ENCODE measurements at places on chromosomes 1 and 21. TPM values are rescaled to one million over a fixed set of nuclear protein-coding genes. Genes with fewer than 3 reads are reported as not detected.

GRCh38 chr1:41481109-41481775 is 3.2 kb downstream of the EDN2 start:
- DNase-seq, result no peak

DNA sequence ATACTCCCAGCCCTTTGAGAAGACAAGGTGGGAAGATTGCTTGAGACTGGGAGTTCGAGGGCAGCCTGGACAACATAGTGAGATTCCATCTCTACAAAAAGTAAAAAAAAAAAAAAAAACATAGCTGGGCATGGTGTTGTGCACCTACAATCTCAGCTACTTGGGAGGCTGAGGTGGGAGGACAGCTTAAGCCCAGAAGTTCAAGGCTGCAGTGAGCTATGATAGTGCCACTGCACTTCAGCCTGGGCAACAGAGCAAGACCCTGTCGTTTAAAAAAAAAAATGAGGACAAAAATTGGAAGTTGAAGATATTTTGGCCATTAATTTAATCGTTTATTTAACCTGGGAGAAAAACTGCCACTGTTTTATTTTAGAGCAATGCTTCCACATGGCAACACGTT is 1.1 kb downstream of the URB1 start:
- no peak for DNase-seq

DNA sequence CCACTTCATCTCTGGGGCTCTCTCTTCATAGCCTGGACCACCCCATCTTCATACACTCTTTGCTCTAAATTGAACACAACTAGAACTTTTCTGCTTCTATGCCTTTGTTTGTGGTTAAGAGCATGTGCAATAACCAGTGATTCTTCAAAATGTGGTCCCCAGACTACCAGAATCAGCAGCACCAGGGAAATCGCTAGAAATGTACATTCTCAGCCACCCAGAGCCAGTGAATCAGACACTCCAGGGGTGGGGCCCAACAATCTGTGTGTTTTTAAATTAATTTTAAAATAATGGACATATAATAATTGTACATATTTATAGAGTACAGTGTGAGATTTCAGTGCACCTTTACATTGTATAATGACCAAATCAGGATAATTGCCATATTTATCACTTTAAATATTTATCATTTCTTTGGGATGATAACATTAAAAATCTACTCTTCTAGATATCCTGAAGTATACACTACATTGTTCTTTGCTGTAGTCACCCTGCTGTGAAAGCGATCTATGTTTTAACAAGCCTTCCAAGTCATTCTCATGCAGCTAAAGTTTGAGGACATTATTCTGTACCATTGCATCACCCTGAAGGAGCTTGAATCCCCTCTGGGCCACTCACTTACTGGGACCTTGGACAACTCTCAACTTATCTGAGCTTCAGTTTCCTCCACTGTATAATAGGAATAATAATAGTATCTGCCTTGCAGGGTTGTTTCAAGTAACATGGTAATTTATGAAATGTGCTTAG is 10.8 kb downstream of the GRHL3 start:
- no peak for DNase-seq

The PAQR6 gene
- total RNA-seq, result 9.3 TPM

DNA sequence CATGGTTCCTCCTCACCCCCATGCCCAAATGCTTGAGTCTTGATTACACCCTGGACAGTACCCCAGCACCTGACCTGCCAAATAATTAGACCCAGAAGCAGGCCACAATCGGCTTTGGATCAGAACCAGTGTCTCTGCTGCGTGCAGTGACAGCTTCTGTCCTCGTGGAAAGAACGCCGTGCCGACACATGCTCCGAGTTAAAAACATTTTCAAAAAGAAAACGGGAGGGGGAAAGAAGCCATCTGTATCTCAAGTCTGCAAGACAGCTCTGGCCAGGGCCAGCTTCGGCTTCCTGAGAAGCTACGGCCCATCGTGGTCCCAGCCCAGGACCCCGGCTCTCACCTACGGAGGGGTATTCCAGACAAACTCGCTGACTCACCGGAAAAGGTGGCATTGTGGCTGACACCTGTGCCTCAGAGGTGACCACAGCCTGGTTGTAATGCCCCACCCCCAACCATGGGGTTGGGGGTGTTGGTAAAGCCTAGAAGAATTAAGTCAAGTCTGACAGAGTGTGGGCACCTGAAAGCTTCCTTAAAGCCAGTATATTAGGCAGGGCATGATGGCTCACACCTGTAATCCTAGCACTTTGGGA is 25.8 kb downstream of the SSBP3 start:
- DNase-seq, result no peak

DNA sequence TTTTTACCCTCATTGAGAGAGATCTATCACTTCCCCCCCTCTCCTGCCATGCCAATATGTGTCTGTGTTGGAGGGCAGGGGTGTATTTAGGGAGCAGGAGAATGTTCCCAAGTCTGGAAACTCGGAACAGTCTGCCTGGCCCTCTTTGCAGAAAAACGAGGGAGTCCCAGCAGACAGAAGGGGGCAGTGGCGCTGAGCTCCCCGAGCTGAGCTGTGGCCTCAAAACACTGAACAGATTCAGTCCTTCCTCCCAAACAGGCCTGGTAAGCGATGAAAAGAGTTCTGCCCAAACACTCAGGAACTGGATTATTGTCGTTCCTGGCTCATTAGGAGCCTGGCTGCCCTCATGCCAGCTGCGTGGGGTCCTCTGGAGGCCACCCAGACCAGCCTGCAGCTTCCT is 981 bp downstream of the CLDN14 start:
- DNase-seq, result no peak

DNA sequence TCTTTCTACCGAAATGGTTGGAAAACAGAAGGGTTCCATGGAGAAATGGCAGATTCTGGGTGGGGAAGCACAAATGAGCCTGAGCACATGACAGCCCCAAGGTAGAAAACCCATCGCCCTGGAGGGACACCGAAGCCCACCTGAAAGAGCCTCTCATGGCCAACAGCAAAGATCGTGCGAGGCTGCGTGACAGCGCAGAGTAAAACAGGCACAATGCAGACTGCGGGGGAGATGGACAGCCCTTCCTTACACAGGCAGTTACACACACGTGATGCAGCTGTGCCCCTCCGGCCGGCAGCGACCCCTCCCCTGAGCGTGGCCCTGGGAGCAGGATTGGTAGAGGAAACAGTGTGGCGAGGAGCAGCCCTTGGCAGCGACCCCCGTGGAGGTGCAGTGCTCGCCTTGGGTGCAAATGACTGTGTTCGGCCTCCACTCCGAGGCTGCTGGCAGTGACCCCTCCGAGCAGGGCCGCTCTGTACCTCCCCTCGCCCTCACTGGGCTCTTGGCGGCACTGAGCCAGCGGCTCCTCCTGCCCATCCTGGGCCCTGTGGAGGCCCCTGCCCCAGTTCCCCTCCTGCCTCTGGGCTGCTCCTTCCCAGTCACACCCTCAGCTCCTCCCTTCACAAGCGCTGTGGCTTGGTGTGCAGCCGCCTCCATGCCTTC is 120.9 kb upstream of the COL6A1 start:
- DNase-seq, result no peak

DNA sequence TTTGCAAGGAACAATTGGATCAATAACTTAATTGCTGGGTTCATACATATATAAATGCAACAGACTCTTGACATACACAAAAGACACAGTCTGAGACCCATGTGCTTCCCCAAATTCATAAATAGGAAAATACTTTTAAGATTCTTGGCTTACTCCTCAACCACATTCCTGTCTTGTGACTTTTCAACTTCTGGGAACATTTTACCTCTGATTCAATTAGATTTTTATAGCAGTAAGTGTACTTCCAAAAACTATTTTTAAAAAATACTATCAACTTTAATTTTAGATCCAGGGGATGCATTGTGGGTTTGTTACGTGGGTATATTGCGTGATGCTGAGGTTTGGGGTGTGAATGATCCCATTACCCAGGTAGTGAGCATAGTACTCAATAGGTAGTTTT is 406.7 kb downstream of the RPS6KC1 start:
- DNase-seq, result no peak

The ANGPTL3 gene
- total RNA-seq, result not detected

The HES3 gene
- total RNA-seq, result not detected

- DNase-seq, result no peak
Observed at GRCh38 chr21:44566403-44566802, 7.1 kb upstream of the KRTAP10-4 start.

GRCh38 chr1:110214454-110215404 is 4.6 kb downstream of the KCNC4 start:
- no peak for DNase-seq

DNA sequence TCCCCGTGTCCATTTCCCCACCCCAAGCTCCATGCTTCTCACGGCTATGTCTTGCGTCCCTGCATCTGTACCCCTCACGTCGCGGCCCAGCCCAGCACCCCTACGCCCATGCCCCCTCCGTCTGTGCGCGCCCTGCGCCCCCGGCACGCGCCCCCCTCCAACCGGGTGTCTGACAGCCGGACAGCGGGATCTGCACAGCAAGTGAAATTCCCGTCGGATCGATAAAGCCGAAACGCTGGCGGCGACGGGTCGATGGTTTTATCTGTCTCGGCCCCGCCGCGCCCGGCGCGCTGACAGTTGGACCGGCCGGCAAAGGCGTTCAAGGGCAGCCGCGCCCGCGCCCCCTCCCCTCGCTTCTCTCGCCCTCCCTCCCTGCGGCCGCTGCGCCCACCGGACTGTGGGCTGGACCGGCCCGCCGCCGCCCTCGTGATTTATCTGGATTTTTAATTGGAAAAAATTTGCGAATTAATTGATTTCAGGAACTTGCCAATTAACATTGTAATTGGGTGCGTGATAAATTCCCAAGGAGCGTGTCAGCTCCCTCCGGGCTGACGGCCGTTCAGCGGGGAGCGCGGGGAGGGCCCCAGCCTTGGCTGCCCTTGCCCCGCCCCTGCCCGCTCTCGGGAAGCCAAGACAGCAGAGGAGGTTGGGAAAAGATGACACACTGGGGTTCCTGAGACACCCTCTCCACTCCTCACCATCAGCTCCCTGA is 57.1 kb downstream of the TMEM53 start:
- no peak for DNase-seq

DNA sequence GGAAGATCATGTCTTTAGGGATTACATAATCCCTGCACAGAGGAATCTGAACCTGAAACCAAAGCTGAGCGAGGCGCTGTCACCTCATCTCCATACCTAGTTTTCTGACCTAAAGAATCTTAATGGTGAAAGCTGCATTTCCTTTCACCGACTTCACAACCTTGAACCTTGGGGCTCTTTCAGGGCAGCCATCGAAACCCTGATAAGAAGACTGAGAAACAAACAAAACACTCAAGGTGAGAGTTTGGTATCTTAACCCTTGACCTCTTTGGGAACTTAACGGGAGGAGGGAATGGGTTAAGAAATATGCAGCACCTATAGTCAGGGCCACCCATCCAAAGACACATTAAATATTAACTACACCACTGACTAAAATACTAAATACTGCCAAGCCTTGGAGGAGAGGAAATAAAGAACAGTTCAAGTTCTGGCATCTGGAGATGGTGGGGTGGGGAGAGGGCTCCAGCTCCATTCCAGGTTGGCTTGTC is 2.0 kb downstream of the C1orf116 start:
- DNase-seq, result no peak

- no peak for DNase-seq
Observed at GRCh38 chr1:23748016-23748415, 4.7 kb downstream of the ELOA start.

- DNase-seq, result no peak
Observed at GRCh38 chr1:153360592-153361479, 3.2 kb downstream of the S100A9 start.

The HFM1 gene
- total RNA-seq, result not detected

GRCh38 chr1:43358121-43358745 is 548 bp upstream of the CDC20 start:
- peak; percentile 26 for DNase-seq

DNA sequence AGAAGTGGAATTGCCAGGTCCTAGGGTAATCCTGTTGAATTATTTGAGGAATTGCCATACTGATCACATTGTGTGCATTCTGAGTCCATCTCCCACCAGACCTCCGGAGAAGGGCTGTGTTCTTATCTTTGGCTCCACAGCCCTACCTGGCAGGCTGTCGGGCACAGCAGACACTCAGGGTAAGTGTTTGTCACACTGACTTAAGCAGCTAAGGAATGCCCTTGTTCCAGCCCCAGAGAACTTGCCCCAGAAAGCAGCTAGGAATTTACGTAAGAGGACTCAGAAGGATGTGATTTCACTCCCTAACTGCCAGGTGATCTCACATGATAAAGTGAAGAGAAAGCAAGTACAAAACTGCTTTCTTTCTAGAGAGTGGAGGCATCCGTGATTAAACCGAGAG is 21.0 kb downstream of the VASH2 start:
- no peak for DNase-seq

The TFAP2E gene
- total RNA-seq, result 0.93 TPM

The CHRNB2 gene
- total RNA-seq, result 0.09 TPM

The KRTAP13-2 gene
- total RNA-seq, result not detected

The OR2L3 gene
- total RNA-seq, result not detected

The TNFSF4 gene
- total RNA-seq, result 3.0 TPM

- no peak for DNase-seq
Observed at GRCh38 chr1:150477733-150478132, 9.5 kb upstream of the TARS2 start.

The FAM163A gene
- total RNA-seq, result not detected

- DNase-seq, result no peak
Observed at GRCh38 chr1:59006932-59007331, 223.1 kb upstream of the JUN start.

- DNase-seq, result peak; percentile 54
Observed at GRCh38 chr21:44082648-44083440, 24.4 kb upstream of the PWP2 start.

GRCh38 chr1:190344454-190344853 is 133.2 kb downstream of the BRINP3 start:
- DNase-seq, result no peak

GRCh38 chr1:246949956-246950355 is 18.2 kb upstream of the AHCTF1 start:
- DNase-seq, result no peak

GRCh38 chr1:116877141-116877818 is 32.4 kb upstream of the PTGFRN start:
- DNase-seq, result no peak

DNA sequence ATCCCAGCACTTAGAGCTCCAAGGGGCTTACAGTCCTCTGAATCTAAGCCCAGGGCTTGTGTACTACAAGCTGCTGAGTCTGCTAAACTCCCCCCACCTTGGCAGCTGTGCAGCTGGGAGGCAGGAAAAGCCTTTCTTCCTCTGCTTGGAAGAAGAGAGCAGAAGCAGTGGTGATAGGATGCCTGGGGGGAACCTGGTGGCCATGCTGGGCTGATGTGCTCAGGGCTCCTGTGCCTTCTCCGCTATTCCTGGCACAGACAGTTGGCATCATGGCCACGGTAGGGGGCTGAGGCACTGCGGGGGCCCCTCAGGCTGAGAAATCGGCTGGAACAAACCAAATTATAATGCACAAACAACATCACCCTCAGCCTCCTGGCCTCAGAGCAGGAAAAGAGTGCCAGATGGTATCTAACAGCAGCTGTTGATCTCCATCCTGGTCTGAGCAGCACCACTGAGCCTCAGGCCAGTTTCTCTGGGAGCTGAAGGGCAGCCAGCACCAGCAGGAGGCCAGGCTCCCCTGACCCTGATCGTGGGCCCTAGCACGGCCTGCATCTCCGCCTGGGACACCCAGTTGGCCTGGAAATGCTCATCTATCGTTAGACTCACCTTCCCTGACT is 35.8 kb downstream of the ECE1 start:
- DNase-seq, result no peak

The RPTN gene
- total RNA-seq, result not detected
